Vagina (tissue), 2 donors: ENCODE measurements at places on chromosomes 7 and 10. TPM values are rescaled to one million over a fixed set of nuclear protein-coding genes. Genes with fewer than 3 reads are reported as not detected.

GRCh38 chr7:27513885-27514284 is 148.8 kb downstream of the HIBADH start:
- H3K4me3 ChIP-seq, result no peak overlapping the region
- peaks cover 2% of the 10 kb centered on the region for H3K4me1 ChIP-seq
- H3K27me3 ChIP-seq, result no peaks in the 10 kb centered on the region
- H3K27ac ChIP-seq, result no peak overlapping the region
- no peak for DNase-seq

GRCh38 chr10:49558190-49558589 is 19.3 kb upstream of the ERCC6 start:
- H3K27me3 ChIP-seq, result no peaks in the 10 kb centered on the region
- no peak for DNase-seq
- no peak overlapping the region for H3K27ac ChIP-seq
- no peaks in the 10 kb centered on the region for H3K4me1 ChIP-seq
- H3K4me3 ChIP-seq, result no peak overlapping the region

DNA sequence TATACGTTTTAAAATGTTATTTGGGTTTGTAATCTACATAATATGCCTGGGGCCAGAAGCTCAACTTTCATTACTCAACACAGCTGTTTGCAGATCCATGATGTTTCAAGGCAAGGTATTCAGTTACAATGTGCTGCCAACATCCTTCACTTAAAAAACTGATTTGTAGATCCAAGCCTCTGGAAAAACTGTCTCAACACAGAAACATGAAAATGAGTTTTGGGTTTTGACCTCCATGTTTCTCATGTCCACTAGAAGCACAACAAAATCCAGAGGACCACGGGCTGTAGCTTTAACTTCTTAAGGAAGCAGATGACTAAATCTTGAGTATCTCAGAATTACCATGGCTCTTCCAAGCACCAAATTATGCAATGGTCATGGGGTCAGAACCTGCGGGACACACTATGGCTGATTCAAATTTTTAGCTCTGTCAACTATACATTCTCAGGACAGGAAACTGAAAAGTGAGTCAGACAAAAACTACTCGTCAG is 247.1 kb upstream of the GRB10 start:
- H3K36me3 ChIP-seq, result no peaks in the 10 kb centered on the region
- H3K4me3 ChIP-seq, result no peak overlapping the region
- H3K4me1 ChIP-seq, result no peaks in the 10 kb centered on the region
- no peak overlapping the region for H3K27ac ChIP-seq
- DNase-seq, result no peak

DNA sequence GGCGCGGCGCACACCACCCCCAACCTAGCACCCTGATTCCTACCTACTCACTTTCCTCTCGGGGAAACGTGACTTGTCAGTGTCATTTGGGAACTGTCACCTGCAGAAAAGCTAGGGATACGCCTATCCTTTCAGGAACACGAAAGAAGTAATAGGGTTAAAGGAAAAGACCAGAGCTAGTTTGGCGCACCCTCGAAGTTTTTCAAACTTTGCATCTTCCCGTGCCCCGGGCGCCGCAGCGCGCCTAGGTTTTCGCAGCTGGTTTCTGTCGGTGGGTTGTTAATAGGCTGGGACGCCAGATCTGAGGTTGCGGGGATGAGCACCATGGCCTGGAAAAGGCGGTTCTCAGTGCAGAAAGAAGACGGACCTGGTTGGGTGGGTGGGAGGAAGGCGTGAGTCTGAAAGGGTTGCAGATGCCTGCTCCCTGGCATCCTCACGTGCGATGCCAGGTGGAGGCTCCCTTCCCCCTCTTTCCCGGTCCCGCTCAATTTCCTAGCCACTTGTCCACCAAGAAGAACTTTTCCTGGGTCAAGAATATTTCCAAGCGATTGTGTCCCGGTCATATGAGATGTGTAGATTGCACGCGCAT is 568 bp upstream of the MEOX2 start:
- peak overlapping the region; percentile 51 for H3K4me3 ChIP-seq
- H3K36me3 ChIP-seq, result no peaks in the 10 kb centered on the region

DNA sequence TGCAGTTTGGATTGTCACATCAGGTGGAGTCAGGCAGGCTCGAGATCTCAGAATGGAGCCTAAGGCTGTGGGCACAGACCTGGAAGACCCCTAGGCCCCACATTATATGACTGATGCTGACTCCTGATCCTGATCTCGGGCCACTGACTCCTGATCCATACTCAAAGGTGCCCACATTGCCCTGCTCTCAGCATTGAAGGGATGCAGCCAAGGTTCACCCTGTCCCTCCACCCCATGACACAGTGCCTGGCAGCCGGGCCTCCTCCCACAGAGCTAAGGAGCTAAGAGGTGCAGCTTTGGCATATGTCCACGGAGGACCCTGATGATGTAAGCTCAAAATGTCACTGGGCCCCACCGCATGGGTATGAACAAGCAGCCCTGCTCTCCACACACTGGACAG is 36.6 kb downstream of the TCERG1L start:
- H3K36me3 ChIP-seq, result no peaks in the 10 kb centered on the region
- no peak for DNase-seq
- no peaks in the 10 kb centered on the region for H3K4me1 ChIP-seq
- H3K27ac ChIP-seq, result no peak overlapping the region
- H3K27me3 ChIP-seq, result no peaks in the 10 kb centered on the region

DNA sequence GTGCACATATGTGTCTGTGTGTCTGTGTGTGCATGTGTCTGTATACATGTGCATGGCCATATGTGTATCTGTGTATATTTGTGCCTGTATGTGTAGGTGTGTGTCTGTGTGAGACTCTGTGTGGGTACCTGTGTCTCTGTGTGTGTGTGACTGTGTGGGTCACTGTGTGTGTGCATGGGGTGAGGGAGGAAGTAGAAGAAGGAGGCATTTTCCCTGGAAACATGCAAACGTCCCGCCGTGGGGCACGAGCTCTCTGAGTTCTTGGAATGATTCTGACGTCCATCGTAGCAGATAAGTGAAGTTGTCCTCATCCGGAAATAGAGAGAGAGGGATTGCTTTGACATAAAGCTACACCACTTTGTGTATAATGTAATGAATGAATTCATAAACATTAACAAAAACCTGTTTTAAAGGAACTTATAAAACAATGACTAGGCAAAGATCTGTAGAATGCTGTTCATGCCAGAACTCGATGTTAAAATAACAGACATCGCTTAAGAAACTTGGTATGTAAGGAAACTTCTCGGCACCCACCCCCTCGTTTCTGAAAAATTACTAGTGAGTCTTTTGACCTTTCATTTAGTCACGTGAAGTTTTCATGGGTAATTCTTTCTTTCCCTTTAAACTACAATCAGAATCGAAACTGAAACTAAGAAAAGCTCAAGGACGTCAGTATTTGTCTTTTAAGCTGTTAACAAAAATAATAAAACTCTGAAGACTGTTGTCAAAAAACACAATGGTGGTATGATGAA is 43.6 kb upstream of the KLF6 start:
- no peaks in the 10 kb centered on the region for H3K27me3 ChIP-seq
- no peak for DNase-seq
- peak overlapping the region; percentile 87 for H3K27ac ChIP-seq
- H3K4me3 ChIP-seq, result peak overlapping the region; percentile 44

GRCh38 chr7:96084881-96085553 is 236.9 kb downstream of the SLC25A13 start:
- H3K27ac ChIP-seq, result no peak overlapping the region
- DNase-seq, result no peak
- H3K36me3 ChIP-seq, result no peaks in the 10 kb centered on the region
- no peak overlapping the region for H3K4me3 ChIP-seq

- H3K4me3 ChIP-seq, result no peak overlapping the region
- no peaks in the 10 kb centered on the region for H3K36me3 ChIP-seq
- H3K27ac ChIP-seq, result no peak overlapping the region
Measured at GRCh38 chr10:77631241-77631640, 6.4 kb downstream of the KCNMA1 start.

- peaks cover 29% of the 10 kb centered on the region for H3K4me1 ChIP-seq
- H3K27ac ChIP-seq, result no peak overlapping the region
- no peaks in the 10 kb centered on the region for H3K27me3 ChIP-seq
- H3K4me3 ChIP-seq, result no peak overlapping the region
- H3K36me3 ChIP-seq, result no peaks in the 10 kb centered on the region
- no peak for DNase-seq
Measured at GRCh38 chr7:151603951-151604350, 84.3 kb upstream of the RHEB start.

- H3K4me1 ChIP-seq, result peaks cover 14% of the 10 kb centered on the region
- no peak overlapping the region for H3K4me3 ChIP-seq
- H3K36me3 ChIP-seq, result no peaks in the 10 kb centered on the region
Measured at GRCh38 chr7:27611059-27611458, 51.6 kb downstream of the HIBADH start.

GRCh38 chr7:134016223-134016941 is 110.8 kb upstream of the LRGUK start:
- H3K27me3 ChIP-seq, result no peaks in the 10 kb centered on the region
- no peak for DNase-seq
- no peak overlapping the region for H3K4me3 ChIP-seq
- H3K36me3 ChIP-seq, result no peaks in the 10 kb centered on the region

DNA sequence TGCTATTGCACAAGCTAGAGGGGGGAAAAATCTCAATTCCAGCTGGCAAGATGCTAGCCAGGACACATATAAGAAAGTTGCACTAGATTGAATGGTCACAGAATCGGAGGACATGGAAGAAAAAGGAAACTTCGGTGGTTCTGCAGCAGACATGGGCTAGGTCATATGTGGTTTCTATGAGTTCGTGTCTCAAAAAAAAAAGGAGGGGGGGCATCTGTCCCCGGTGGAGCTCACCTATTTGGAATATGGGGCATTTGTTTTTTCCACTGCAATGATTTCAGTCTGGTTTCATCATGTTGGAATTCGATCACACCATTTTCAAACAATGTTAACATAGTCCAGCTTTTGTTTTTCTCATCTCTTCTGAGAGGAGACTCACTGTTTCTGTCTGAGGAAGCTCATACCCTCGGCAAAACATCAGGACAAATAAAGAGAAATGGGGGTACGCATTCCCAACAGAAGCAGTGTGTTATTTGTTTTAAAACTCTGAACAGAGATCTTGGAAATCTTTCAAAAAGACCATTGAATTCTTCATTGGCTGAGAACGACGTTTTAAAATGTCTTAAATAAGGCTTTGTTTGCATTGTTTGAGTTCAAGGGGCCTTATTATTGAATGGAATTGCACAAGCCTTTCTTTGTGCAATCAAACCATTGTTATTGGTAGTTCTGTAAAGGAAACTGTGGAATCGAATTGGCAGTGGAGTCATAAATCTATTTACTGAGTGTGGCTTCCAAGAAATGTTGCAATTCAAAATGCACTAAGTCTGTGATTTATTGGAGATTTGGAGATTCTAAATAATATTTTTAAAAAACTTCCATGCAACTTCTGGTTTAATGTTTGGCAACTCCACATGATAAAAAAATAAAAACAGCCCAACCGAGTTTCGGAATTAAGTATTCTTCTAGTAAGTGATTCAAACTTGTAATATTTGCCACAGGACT is 173.2 kb downstream of the RTKN2 start:
- peaks cover 21% of the 10 kb centered on the region for H3K36me3 ChIP-seq
- no peaks in the 10 kb centered on the region for H3K27me3 ChIP-seq
- H3K4me3 ChIP-seq, result no peak overlapping the region
- peak overlapping the region; percentile 70 for H3K27ac ChIP-seq
- no peak for DNase-seq
- peaks cover 69% of the 10 kb centered on the region for H3K4me1 ChIP-seq

DNA sequence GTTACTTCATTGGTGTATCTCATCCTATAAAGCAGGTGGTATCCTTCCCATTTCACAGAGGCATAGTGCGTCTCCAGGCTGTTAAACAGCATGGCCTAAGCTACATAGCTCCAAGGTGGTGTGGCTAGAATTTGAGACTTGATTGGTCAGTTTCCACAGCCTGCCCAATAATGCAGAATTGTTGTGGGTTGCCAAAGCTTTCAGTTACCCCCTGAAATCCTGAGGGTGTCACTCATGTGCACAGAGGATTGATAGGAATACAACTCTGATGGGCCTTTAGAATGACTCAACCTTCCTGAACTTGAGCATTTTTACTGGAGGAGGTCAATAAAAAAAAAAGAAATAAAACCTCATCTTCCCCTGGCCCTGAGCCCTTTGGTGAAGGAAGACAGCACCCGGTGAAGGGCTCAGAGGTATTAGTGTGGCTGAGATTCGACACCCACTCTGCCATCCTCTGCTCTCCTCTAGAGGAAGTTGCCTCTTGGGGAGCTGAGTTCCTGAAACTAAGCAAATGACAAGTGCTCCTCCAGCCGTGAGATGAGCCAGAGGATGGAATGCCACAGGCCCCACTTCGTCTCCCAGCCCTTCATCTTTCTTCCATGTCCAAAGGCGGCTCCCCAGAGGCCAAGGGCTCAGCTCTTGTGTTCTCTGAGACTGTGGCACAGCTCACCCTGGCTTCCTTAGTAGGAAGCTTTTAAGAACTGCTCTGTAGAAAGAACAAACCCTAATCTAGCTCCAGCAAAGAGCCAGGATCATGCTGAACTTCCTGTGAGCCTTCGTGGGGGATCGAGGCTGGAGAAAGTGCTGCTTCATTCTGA is 1.0 kb downstream of the ACSL5 start:
- H3K4me3 ChIP-seq, result no peak overlapping the region
- peaks cover 11% of the 10 kb centered on the region for H3K4me1 ChIP-seq
- H3K27ac ChIP-seq, result peak overlapping the region; percentile 71
- no peaks in the 10 kb centered on the region for H3K36me3 ChIP-seq

DNA sequence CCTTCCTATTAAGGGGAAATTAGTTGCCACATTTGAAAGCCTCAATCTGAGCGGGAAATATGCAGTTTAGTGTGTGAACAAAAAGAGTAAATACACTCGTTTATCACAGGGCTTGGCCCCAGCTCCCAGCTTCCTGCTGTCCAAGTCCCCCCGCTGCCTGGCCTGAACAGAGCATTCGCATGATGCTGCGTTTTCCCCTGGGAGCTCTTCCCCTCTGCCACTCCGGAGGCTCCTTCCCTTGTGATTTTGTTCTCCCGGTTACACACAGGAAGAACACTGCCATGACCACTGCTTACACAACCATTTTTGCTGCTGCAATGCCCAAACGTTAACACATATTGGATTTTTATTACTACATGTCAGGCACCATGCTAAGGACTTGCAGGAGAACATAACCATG is 120.7 kb upstream of the ADARB2 start:
- no peak for DNase-seq
- H3K27me3 ChIP-seq, result no peaks in the 10 kb centered on the region
- no peak overlapping the region for H3K4me3 ChIP-seq
- no peak overlapping the region for H3K27ac ChIP-seq
- no peaks in the 10 kb centered on the region for H3K4me1 ChIP-seq

- H3K27ac ChIP-seq, result no peak overlapping the region
- H3K4me1 ChIP-seq, result no peaks in the 10 kb centered on the region
- no peak for DNase-seq
- H3K27me3 ChIP-seq, result no peaks in the 10 kb centered on the region
- H3K36me3 ChIP-seq, result no peaks in the 10 kb centered on the region
- no peak overlapping the region for H3K4me3 ChIP-seq
Measured at GRCh38 chr7:94449151-94449725, 54.5 kb downstream of the COL1A2 start.

The MPLKIP gene
- 32.4 TPM for total RNA-seq

The DKK1 gene
- total RNA-seq, result 14.0 TPM

The FLNC gene
- 31.9 TPM for total RNA-seq

The ZNF425 gene
- 2.9 TPM for total RNA-seq

The CELF2 gene
- total RNA-seq, result 54.3 TPM

The PNLIPRP3 gene
- total RNA-seq, result 2.2 TPM

The ZPBP gene
- total RNA-seq, result not detected

The SLC18A3 gene
- total RNA-seq, result 0.49 TPM
